ENCODE measurements at places on chromosomes 5 and 9. TPM values are rescaled to one million over a fixed set of nuclear protein-coding genes. Genes with fewer than 3 reads are reported as not detected.

DNA sequence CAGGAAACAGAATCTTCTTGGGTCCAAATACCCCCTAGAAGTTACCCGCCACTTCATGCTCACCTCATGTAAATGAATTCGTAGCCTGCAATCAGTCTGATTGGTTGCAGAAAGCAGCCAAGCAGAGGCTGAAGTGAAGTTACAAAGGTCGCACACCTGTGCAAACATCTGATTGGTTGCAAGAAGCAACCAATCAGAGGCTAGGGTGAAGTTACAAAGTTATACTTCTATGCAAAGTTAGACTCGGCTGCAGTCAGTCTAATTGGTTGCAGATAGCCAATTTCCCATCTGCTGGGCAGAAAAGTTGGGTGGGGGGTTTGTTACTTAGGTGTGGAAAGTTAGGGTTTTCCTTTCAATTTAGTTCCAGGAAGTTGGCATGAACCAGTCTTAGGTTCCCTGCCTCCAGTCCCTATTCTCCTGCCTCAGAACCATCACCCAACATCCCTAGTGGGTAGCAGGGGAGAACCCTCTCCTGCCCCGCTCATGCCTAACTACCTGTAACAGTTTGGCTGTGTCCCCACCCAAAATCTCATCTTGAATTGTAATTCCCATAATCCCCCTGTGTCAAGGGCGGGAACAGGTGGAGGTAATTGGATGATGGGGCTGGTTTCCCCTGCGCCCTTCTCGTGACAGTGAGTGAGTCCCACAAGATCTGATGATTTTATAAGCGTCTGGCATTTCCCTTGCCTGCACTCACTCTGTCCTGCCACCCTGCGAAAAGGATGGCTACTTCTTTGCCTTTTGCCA, 1.2 kb upstream of the RUSC2 start:
- peak overlapping the region; percentile 89 for H3K4me3 ChIP-seq
- H3K27ac ChIP-seq = peak overlapping the region; percentile 99
- H3K4me1 ChIP-seq = peaks cover 18% of the 10 kb centered on the region

GRCh38 chr5:72505539-72506157, 1.6 kb downstream of the ZNF366 start:
- H3K36me3 ChIP-seq = no peaks in the 10 kb centered on the region
- H3K4me3 ChIP-seq = peak overlapping the region; percentile 55
- no peaks in the 10 kb centered on the region for H3K27me3 ChIP-seq
- H3K27ac ChIP-seq = peak overlapping the region; percentile 87

DNA sequence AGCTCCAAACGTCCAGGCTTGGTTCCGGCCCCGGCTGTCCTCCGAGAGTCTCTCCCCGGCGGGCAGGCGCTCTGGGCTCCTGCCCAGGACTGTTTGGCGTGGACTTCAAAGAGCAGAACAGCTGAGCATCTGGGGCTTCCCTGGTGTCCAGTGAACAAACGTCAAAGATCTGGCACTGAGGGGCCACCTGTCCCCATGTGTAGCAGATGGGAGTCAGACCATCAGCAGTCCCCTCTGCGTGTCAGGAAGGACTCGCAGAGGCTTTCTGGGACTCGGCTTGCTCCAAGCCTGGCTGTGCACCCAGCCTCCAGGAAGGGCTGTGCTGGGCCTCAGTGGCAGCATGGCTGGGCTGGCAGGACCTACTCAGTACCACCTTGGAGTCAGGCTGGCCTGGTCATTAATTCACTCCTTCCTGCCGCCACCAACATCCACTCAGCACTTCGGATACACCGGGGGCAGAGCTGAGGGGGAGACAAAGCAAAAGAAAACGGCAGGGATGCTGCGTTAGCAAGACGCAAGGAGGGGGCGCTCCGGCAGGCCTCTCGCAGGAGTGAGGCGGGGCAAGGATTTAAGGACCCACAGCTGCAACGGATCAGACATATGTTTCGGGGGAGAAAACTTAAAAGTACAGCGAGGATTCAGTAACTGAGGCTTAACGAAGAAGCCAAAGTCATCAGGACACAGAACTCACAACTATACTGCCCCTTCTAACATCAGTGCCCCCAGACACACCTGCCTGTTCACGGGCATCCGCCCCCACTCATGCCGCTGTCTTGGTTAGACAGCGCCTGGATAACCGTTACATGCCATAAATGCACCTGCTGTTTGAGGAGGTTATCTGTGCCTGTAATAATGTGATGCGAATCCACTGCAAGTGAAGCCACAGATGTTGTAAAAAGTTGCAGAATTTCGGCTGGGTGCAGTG, 164.5 kb upstream of the PHYKPL start:
- H3K36me3 ChIP-seq = no peaks in the 10 kb centered on the region
- peak overlapping the region; percentile 22 for H3K4me3 ChIP-seq
- no peaks in the 10 kb centered on the region for H3K27me3 ChIP-seq
- peaks cover 4% of the 10 kb centered on the region for H3K4me1 ChIP-seq
- DNase-seq = peak; percentile 89
- peak overlapping the region; percentile 74 for H3K27ac ChIP-seq

DNA sequence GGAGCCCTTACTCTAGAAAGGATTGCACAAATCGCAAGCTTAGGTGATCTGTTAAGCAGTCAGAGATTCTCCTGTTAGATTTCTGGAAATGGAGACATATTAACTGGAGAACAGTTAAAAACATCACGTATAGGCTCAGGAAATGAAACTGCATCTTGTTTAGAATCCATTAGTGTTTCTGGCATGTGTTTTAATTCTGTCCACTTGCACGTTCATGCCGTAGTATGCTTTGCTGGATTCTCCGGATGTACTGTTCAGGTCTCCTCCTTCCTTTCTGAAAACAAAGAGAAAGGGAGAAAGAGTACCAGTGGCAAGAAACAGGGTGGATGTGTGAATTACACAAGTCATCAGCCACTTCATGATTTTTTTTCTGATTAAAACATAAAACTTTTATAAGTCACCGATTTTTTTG, 2.5 kb upstream of the RGMB start:
- H3K27me3 ChIP-seq = no peaks in the 10 kb centered on the region
- H3K4me3 ChIP-seq = peak overlapping the region; percentile 78
- peak overlapping the region; percentile 97 for H3K27ac ChIP-seq
- peaks cover 24% of the 10 kb centered on the region for H3K4me1 ChIP-seq

- no peaks in the 10 kb centered on the region for H3K27me3 ChIP-seq
- no peaks in the 10 kb centered on the region for H3K4me1 ChIP-seq
- no peak overlapping the region for H3K4me3 ChIP-seq
- DNase-seq = no peak
- H3K36me3 ChIP-seq = peaks cover 6% of the 10 kb centered on the region
- no peak overlapping the region for H3K27ac ChIP-seq
These were observed 21.4 kb upstream of the LTC4S start for GRCh38 chr5:179772351-179772750.

DNA sequence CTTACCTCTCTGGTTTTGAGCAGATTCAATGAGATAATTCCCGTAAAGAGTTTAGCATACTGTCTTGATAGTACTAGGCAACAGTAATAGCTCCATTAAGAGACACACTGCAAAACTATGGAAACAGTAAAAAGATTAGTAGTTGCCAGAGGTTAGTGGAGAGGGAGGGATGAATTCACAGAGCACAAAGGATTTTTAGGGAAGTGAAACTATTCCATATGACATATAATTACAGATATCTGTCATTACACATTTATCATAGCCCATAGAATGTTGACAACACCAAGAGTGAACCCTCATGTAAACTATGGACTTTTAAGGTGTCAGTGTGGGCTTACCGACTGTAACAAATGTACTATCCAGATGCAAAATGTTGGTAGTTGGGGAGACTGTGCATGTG, 176.4 kb upstream of the PLCXD3 start:
- H3K27me3 ChIP-seq = no peaks in the 10 kb centered on the region
- no peaks in the 10 kb centered on the region for H3K4me1 ChIP-seq
- no peak overlapping the region for H3K27ac ChIP-seq
- no peaks in the 10 kb centered on the region for H3K36me3 ChIP-seq

- H3K4me1 ChIP-seq = no peaks in the 10 kb centered on the region
- no peaks in the 10 kb centered on the region for H3K36me3 ChIP-seq
- DNase-seq = no peak
- H3K4me3 ChIP-seq = no peak overlapping the region
These were observed 60.6 kb upstream of the EMB start for GRCh38 chr5:50501491-50502228.

DNA sequence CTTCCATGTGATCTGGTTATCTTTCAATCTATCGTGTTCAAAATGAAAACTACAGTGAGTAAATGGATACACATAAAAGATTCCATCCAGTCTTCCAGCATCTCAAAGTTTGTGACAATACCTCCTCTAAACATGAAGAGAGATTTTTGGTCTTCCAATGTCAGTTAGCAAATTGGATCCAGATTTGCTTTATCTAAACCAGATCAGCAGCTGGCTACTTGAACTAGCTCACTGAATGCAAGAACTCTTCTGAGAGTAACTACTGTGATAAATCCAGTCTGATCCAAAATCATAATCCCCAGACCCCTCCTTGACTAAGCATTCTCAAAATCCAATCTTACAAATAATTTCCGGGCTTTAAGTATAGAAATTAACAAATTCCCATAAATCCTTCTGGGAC, 2177.9 kb upstream of the C9orf72 start:
- no peaks in the 10 kb centered on the region for H3K27me3 ChIP-seq
- H3K27ac ChIP-seq = no peak overlapping the region
- H3K4me1 ChIP-seq = no peaks in the 10 kb centered on the region
- no peak for DNase-seq
- H3K4me3 ChIP-seq = no peak overlapping the region

DNA sequence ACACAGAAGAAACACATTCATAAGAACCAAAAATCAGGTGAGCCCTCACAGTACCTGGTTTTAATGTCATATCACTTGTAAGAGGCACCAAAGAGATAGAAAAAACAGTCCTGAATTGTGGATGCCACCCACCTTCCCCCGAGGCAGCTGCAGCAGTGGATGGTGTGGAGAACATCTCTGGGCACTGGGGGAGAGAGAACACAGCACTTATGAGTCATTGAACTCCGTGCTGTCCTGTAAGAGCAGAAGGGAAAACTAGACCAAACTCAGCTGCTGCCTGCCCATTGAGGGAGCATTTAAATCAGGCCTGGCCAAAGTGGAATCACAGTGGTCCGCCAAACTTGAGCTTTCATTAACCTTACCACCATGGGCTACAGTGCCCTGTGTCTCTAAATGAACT, 296.2 kb downstream of the SPATA31D1 start:
- H3K36me3 ChIP-seq = no peaks in the 10 kb centered on the region
- no peaks in the 10 kb centered on the region for H3K4me1 ChIP-seq
- H3K4me3 ChIP-seq = no peak overlapping the region
- DNase-seq = no peak
- no peak overlapping the region for H3K27ac ChIP-seq

GRCh38 chr5:103466495-103466894, 96.1 kb downstream of the NUDT12 start:
- no peaks in the 10 kb centered on the region for H3K36me3 ChIP-seq
- no peak for DNase-seq
- no peaks in the 10 kb centered on the region for H3K27me3 ChIP-seq
- peaks cover 19% of the 10 kb centered on the region for H3K4me1 ChIP-seq
- H3K4me3 ChIP-seq = no peak overlapping the region

DNA sequence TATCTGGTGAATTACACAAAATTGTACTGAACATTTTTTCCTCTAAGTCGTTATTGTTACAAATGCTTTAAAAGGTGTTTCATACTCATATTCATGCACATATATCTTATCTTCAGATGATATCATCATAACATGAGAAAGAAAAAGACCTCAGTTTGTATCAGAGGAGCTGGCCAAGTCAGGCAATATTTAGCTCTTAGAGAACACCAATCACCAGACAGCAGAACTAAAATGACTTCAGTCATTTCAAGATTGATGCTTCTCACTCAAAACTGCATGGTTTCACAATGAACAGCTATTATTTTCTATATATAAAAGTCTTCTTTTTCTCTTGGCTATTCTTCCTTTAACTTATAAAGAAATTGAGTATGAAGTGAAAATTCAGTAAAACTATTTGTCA, 44.6 kb downstream of the TSSK1B start:
- H3K4me1 ChIP-seq = no peaks in the 10 kb centered on the region
- no peak overlapping the region for H3K4me3 ChIP-seq
- no peak overlapping the region for H3K27ac ChIP-seq
- H3K27me3 ChIP-seq = no peaks in the 10 kb centered on the region

DNA sequence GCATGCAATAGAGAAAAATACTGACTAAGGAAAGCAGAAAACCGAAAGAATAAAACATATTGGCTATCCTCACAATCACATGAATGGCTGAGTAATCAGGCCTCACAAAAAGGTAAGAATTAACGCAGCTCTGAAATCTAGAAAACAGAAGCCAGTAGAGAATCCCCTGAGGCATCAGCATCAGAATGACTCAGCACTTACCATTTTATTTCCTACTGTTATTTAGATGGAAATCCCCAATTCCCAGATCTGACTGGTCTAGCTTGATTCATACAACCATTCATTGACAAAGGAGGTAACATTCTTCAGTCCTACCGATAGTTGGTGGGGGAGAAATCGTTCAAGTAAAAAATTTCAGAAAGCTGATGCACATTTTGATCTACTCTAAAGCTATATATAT, 1408.4 kb upstream of the WWC1 start:
- H3K27ac ChIP-seq = no peak overlapping the region
- no peak overlapping the region for H3K4me3 ChIP-seq
- H3K36me3 ChIP-seq = no peaks in the 10 kb centered on the region
- H3K27me3 ChIP-seq = no peaks in the 10 kb centered on the region
- no peak for DNase-seq
- no peaks in the 10 kb centered on the region for H3K4me1 ChIP-seq

DNA sequence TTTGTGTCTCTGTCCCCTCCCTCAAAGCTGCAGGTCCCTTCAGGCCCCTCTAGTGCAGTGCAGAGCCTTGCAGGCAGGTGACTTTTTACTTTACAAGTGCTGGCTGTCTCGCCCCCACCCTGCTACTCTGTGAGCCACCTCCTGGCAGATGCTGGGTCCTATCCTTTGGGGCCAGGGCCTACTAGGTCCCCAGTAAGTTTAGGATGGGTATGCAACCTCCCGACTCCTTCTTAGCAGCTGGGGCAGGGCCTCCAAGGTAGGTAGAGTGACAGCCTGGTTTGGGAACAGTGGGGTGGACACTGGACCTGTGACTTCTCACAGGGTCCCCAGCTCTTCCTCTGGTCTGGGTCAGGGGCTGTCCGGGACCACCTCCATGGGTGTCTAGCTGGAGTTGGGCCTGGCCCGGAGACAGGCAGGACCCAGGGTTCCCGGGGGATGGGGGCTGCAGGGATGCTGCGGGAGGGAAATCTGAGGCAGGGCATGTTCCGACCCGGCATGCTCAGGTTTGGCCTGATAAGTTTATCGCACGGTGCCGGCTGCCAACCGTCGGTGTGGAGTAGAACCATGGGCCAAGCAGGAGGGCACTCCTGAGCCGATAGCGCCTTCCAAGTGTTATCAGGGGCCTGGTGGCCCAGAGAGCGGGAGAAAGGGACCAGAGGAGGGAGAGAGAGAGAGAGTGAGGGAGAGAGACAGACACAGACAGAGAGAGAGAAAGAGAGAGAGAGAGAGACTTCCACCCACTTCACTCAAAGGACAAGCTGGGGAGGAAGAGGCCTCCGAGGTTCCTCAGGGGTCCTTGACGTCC, 20.5 kb downstream of the GFI1B start:
- no peak overlapping the region for H3K27ac ChIP-seq
- H3K4me3 ChIP-seq = no peak overlapping the region
- H3K36me3 ChIP-seq = no peaks in the 10 kb centered on the region

Gene ATOSB
- 17.0 TPM for polyA plus RNA-seq

Gene CCL21
- 2.4 TPM for polyA plus RNA-seq

Gene RELL2
- polyA plus RNA-seq = 0.63 TPM

Gene FBXL17
- polyA plus RNA-seq = 36.1 TPM

Gene VPS13A
- polyA plus RNA-seq = 3.3 TPM
